ENCODE measurements at places on chromosomes 6 and 20.
A peak's percentile ranks its signal among the peaks of the same experiment; 100 is the strongest.

GRCh38 chr20:62377615-62378178, 9.2 kb upstream of the RPS21 start:
- DNase-seq: no peak

GRCh38 chr6:57048577-57048976, 2.1 kb downstream of the KIAA1586 start:
- DNase-seq: no peak

GRCh38 chr6:75283907-75284631, 523 bp downstream of the TMEM30A start:
- no peak for DNase-seq

DNA sequence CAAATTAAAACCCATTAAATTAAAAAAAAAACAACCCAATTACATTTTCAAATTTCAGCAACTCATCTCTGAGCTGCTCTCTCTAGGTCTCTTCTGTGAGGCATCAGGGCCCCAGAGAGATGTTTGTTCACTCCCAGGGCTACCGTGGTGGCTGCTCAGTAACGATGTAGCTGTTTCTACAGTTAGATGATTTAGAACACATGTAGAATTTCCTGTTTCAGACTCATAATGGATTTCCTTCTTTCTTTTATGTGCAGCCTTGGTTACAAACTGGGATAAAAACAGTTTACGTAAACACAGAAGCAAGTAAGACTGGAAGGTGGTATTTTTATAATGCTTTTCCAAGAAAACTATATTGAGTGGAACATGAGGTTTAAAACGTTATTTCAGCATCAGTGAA, 116.1 kb upstream of the CCN2 start:
- DNase-seq: no peak

DNA sequence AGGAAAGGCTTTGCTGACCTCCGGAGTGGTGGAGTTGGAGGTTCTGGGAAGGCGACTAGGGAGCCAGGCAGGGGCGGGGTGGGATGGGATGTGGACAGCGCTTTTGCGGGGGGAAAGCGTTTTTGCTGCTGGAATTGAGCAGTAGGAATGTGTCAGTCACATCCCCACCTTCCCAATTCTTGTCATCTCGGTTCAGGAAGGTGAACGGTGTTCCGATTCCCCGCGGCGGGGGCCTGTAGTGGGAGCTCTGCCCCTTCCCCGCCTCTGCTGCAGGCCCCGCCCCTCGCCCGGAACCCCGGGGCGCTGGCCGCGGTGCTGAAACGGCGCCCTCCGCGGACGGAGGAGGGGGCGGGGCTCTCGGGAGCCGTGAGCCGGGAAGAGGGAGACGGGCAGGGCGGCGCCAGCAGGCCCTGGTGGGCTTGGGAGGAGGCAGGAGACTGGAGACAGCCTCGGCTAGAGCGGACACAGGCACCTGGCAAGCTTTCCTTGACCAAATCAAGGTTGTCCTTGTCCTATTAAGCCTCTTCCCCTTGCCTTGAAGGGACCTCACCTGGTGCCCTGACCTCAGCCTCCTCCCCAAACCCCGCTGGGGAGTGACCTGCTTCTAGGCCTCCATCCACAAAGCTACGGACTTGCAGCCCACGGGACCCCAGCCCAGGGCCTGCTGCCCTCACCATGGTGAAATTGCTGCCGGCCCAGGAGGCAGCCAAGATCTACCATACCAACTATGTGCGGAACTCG, at the start of gene LHFPL5:
LHFPL5 (plus strand) TSS at position 357 of the 741 bp plus-strand sequence; CDS start at position 676, 319 bp downstream.
- peak; percentile 26 for DNase-seq

Data from activated effector memory CD4-positive, alpha-beta T cell treated with Interleukin-2 at 50 U/mL for 16 hours (primary cell).